ENCODE measurements at places on chromosomes 7 and 10.

DNA sequence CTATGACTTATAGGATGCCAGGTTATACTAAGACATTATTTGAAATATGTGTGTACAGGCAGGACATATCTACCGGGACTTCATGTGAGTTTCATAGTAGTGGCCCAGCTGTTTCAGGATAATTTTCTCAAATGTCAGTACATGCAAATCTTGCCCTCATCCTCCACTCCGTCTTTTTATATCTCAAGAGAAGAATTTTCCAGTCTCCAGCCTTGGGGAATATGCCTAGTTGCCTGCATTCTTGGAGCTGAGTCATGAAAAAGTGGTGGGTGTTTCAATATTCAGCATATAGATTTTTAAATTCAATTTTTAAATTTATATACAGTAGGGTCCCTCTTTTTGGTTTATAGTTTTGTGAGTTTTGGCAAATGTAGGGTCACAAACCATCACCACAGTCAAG is 236.7 kb downstream of the OTUD1 start:
- no peak for DNase-seq

DNA sequence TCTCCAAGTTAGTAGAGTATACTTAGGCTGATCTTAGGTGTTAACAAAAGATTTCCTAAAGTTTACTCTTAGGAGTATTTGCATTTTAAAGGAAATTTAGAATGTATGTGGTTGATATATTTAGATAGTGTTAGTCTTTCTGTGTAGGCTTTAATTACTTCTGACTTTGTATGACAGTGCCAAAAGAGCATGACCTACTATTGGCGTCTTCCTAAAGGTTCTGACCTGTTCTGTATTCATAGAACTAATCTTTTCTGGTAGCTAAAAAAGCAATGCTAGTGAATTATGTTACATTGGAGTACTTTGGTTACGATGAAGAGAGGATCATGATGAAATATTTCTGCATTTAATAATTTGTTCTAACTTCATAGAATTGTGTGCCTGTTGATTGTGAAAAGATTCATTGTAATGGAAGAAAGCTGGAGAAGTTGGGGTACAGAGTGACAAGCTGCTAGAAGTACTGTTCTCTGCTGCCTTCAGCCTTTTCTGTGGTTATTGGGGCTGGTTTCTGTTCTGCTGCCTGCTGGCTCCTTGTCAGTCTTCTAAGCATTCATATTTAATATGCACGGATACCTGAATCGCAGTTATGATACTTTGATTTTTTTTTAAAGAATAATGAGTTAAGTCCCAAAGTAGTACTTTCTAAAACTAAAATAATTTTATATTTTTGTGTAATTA is 13.2 kb downstream of the WAC start:
- no peak for DNase-seq

DNA sequence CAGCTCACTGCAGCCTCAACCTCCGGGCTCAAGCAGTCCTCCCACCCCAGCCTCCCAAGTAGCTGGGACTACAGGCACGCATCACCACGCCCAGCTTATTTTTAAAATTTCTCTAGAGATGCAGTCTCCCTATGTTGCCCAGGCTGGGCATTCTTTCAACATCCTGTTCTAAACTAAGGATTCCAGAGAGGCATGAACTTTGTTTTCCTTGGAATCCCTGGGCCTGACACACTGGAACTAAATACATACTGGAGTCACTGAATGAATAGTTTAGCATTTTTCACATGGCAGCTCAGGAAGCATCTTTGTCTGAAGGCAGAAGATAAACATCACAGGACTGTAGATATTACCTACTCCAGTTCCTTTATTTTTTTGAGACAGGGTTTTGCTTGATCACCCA is 108.7 kb downstream of the ITIH5 start:
- no peak for DNase-seq

GRCh38 chr10:74329873-74330272 is 178.9 kb downstream of the ADK start:
- no peak for DNase-seq

DNA sequence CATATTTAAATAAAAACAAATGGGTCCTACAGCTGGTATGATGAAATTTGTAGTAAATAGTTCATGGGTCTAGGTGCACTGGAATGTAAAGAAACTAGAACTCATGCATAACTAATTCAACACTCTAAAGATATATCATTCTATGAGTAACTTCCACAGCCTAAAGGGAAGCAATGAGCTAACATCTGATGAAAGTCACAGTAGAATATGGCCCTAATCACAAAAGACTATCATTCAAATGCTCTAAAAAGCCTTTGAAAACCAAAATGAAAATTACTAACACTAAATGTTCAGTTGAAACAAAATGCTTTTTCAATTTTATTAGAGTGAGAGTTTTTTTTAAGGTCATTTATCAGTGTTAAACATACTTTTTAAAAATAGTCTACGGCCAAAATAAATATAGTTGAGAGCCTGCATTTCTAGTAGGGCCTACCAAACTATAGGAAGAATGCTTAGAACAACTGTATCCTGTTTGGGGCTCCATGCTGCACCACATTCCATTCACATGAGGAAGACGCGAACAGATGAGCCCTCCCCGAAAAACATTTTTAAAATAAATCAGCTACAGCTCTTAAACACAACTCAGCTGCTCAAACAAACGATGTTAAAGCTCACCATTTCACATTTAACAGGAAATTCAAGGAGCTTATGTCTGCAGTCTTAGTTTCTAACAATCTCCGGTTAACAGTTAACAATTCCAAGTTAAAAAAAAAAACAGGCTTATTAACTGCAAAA is 134.5 kb downstream of the NRBF2 start:
- DNase-seq = peak; percentile 81

- DNase-seq = no peak
These were observed 75.0 kb upstream of the GPR22 start for GRCh38 chr7:107394831-107395230.

- no peak for DNase-seq
These were observed 300.2 kb downstream of the NEBL start for GRCh38 chr10:20596911-20597310.

DNA sequence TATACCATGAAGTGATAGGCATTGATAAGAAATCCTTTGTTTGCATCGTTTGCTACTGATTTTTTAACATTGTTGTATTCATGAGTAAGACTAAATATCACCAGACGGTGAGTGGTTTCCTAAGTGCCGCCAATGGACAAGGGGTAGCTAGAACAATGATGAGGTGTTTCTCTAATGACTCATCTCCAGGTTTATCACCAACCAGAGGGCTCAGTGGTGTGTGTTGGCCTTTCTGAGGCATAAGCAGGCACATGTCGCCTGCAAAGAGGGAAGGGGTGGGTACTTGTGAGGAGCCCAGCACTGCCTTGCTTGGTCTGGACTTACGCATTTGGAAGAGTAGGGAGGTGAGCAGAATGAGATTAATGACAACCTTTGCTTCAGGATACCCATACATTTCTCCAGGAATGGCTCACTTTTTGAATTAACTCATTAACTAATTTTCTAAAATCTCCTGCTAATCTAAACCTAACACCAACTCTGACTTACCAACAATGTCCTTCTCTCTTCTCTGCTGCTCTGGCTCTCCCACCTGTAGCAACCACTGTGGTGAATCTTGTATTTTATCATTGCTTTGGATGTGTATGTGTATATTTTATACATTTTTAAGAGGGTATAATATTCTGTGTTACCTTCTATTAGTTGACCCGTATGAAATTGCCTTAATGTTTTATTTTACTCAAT is 722.6 kb downstream of the GRID1 start:
- DNase-seq = no peak

GRCh38 chr7:51316262-51316665 is 345 bp downstream of the COBL start:
- DNase-seq = peak; percentile 15

DNA sequence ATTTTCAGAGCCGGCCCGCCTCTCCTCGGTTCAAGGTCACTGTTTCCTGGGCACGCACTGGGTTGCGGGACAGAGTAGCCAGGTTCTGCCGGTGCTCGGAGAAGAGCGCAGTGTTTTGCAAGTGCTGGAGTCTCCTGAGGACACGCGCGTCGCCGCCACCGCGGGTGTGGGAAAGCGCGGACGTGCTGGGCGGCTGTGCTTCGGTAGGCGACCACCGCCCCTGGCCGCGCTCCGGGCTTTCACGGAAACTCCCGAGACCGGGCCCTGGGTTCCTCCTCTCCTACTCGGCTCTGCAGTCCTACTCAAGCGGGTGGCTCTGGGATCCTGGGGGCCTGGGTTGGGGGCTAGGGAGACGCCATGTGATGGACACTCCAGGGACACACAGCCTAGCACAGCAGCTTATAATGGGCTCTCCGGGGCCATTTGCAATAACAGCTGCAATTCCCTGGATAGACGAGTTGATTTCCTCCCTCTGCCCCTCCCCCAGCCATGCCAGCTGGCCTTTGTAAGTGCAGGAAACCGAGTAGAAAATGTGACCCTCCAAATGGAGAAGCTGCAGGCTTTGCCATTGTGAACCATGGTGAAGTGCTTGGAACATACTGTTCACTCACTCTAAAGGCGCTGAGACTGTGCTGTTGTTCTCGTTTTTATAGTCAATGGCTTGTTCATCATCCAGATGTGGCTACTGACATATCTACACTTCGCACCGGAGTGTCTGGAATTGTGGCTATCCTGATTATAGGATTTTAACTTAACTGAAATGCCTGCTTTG is 2.1 kb downstream of the FRAT1 start:
- DNase-seq = peak; percentile 66

GRCh38 chr10:33419311-33419710 is 84.8 kb upstream of the NRP1 start:
- no peak for DNase-seq

- no peak for DNase-seq
These were observed 994 bp downstream of the SLC25A28 start for GRCh38 chr10:99619090-99619800.

DNA sequence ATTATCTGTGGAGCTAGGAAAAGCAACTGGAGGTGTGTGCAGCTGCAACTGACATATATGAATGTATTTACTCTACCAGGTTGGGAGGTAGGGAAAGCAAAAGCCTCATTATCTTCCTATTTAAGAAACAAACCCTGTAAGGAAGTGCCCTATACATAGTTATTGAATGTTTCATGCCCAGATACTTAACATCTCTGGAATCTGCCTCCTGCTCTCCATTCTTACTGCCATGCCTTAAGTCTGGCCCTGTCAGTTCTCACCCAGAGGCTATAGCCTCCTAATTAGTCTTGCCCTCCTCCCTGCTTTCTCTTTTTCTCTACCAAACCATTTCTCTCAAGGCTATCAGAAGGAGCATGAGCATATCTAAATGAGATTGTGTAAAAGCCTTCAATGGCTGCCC is 542.6 kb upstream of the LRRN3 start:
- no peak for DNase-seq

DNA sequence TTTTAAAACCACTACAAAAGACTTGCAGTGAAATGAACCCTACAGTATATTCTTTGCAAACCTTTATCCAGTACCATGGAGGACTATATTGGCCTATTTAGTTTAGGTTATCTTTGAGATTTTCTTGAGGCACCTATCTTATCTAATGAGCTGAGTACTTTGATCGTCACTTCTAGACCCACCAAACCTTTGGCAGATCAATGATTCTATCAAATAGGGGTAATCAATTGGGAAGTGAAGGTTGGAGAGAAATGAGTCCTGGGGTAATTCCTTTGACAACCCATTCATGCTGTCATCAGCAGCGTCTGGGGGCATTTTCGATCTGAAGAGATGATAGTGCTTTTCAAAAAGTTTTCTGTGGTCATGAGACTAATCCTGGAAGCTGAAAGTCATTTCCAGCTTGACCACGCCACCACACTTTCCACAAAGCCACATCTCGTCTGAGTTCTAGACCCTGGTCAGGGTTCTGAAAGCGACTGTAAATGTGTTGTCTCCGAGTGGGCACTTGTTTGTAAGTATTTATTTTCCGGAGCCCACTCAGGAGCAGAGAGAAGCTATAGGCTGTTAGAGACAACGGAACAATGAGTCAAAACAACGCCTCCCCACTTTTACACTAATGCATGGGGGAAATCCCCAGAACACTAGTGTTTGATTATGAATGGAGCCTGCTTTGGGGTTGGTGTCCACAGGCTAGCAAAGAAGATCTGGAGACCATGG is 4.8 kb downstream of the EGR2 start:
- no peak for DNase-seq

All from hematopoietic multipotent progenitor cell treated with erythropoietin and hydrocortisone succinate and interleukin-3 and kit ligand, for 6 days (in vitro differentiated cells).